ENCODE measurements at places on chromosomes 12 and 14. TPM values are rescaled to one million over a fixed set of nuclear protein-coding genes. Genes with fewer than 3 reads are reported as not detected.

DNA sequence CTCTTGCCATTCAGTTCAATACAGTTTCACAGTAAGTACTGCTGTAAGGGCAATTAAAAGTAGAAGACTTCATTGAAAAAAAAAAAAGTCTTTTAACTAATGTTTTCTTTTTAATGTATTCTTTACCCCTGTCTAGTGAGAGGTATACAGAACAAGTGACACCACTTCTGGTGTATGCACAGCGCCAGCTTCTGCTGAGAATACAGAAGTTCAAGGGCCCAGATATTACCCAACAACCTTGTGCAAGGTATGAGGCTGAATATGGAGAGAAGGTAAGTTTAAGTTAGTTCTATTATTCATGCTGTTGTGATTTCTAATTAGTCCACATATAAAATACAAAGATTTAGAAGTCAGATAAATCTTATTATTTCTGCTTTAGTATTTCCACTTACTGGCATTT lies 168.7 kb downstream of the CFAP54 start:
- no peak for DNase-seq

- no peak for DNase-seq
Observed at GRCh38 chr12:58655375-58655774, 264.9 kb downstream of the LRIG3 start.

The CLEC4A gene
- total RNA-seq, result not detected

DNA sequence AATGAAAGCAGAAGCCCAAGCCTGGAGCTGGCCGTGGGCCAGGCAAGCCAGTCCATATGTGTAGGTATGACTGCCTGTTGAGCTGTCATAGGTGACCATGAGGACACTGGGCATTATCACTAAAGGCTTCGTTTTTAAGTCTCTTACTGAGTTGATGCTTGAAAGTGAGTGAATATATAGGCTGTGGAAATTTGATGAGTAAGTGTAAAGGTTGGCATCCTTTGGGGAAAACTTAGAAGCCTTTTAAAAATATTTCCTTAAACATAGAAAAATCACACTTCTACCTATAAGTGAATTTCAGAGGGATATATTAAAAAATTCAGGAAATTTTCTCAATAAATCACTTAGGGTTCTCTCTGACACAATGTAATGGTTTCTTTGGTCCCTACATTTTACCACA lies 396.5 kb downstream of the FOXG1 start:
- no peak for DNase-seq
